ENCODE measurements at places on chromosomes 6 and 20.

DNA sequence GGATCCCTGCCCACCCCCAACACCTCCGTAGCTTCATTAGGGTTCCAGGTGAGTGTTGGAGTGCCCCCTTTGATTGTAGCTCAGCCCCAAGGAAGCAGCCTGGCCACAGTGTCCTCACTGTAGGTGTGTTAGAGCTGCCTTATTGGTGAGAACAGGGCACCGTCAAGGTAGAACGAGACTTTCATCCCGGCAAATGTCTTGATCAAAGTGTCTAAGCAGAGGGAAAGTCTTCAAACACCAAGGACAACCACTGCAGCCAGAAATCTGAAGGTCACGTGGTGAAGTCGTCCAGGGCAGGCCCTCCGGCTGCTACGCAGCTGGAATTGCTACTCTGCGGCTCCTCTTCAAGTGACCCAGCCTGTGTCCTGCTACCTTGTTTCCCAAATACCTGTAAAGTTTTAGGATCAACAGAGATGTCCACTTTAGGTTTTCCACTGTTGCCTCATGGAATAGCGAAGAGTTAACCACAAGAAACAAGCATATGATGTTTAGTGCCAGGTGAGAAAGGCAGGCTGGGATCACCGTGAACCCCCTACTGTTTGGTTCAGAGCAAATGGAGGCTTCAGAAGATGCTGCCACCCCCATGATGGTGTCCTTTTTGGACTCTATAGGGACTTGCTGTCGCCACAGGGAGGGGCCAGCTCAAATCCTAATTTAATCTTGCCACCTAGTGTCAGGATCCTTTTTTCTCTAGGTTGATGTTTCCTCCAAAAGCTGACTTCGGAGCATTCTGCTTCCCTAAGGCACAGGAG, 1.7 kb upstream of the DLL1 start:
- no peak for DNase-seq

GRCh38 chr6:161066511-161066910, 74.9 kb downstream of the MAP3K4 start:
- DNase-seq = no peak

- no peak for DNase-seq
Observed at GRCh38 chr6:35955970-35956369, 35.1 kb upstream of the SRPK1 start.

DNA sequence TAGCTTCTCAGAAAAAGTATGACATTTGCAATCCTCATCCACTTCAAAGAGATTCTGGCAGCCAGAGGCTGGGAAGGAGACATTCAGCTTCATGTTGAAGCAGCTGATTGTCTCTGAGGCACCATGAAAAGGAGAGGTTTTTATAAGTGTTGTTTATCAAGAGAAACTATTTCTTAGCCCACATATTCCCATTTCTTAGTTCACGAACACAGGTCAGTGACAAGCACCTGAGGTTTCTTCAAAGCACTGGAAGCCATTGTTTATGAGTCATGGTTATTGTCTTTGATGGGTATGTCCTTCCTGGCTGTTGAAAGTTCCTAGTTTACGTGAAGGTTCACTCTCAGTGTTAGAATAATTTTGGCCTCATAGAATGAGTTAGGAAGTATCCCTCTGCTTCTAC, 3.0 kb upstream of the DDX43 start:
- DNase-seq = no peak

DNA sequence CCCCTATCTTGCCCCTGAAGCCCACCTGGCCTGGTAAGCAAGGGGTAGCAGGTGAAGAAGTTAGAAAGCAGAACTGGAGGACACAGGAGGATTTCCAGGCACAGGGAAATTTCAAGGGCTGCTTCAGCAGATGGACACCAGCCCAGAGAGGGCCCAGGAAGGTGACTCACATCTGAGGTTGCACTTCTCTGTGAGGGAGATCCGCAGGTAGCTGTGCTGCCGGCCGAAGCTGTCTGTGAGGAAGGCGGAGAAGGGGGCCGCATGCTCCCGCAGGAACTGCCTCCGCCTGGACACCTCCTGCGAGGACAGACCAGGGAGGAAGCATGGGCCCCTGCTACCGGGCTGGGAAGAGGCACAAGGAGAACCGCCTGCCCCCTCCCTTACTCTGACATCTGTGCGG, 7.1 kb downstream of the MOCS1 start:
- DNase-seq = no peak

- no peak for DNase-seq
Observed at GRCh38 chr6:107345393-107345792, 114.0 kb downstream of the PDSS2 start.

DNA sequence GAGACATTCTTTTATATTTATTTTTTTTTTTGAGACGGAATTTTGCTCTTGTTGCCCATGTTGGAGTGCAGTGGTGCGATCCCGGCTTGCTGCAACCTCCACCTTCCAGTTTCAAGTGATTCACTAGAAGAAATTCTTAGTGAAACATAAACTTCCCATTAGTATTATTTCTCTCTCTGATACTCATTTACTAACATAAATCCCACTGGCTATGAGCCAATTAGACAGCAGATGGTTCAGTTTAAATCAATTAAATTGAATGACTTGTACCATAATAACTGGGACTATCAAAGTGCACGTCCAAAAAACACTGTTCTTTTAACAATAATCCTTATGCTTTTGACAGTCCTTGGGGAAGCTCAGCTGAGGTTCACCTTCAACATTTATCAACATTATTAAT, 111.2 kb upstream of the PTCHD4 start:
- no peak for DNase-seq

DNA sequence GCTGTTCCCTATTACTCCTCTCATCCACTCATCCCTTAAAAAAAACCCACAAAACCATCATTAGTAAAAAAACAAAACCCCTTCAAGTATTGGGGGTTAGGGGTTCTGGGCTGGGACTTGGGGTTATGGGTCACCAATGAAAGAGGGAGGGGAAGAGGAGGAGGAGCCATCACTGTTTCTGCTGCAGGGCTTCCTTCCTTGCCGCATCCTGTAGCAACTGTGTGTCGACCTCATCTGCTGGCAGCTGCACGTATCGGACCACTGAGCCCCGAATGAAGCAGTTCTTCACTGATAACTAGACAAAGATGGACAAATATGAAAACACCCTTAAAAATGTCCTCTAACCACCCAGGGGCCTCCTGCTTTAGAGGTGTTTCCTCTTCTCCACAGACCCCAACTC, 2.0 kb upstream of the VARS1 start:
- no peak for DNase-seq

DNA sequence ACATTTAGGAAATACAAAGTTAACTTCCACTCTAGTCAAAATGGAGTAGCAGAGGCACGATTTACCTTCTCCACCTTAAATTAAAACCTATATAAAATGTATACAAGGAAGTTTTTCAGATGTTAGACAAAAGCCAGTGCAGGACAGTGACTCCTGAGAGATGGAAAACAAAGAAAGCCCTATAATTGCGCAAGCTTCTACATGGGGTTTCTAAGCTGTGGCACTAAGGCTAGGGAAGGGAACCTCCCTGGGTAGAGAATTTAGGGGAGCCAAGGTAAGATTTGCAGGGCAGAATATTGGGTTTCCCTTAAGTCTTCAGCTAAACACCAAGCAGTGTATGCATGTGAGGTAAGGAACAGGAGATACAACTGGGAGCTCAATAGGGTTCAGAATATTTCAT, 18.5 kb upstream of the ZC3H12D start:
- DNase-seq = no peak

DNA sequence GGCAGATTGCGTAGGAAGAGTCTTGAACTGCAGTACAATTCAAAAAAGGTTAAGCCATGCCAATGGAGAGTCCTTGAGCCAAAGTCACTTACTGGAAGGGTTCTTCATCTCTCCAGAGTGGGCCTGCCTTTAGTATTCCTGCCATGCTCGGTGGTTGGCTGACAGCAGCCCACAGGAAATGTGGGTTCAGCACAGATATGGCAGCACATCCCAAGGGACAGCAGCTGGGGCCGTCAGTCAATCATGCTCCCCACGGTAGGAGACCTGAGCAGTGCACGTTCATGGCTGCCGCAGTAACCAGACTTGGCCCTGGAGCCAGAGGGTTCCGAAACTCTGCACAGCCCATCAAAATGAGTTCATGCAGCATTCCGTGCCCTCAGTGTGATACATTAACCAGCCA, 63.6 kb upstream of the SIRPA start:
- DNase-seq = no peak

DNA sequence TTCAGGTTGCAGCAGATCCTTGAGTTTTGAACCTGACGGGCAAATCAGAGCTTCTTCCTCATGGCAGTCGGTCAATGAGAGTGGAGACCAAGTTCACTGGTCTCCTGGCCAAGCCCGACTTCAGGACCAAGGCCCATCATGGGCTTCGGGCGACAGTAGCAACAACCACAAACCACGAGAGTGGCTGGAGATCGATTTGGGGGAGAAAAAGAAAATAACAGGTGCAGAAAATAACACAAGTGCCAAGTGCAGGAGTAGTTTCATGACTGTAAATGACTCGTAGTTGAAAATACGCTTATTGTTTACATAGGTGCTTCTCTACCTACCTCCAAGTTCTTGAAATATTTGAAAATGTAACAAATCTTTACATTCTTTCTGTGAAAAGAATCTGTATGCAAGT, 56.1 kb downstream of the DCBLD1 start:
- no peak for DNase-seq

DNA sequence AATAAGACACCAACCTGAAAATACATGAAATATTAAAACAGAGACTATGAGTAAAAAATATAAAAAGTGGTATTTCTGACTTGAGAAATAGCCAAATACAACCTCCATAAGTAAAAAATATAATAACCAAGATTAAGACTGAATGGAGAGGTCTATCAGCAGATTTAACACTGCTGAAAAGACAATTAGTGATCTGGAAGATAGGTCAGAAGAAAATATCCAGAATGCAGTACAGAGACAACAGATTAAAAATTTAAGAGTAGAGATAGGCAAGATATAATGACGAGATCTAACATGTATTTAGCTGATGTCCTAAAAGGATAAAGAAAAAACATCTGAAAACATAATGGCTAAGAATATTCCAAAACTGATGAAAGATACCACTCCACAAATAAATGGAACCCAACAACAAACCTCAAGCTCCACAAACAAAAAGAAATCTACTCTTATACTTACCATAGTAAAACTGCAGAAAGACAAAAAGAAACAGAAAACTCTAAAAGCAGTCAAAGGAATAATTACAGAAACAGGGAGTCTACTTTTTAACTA, 18.8 kb downstream of the ESF1 start:
- no peak for DNase-seq

DNA sequence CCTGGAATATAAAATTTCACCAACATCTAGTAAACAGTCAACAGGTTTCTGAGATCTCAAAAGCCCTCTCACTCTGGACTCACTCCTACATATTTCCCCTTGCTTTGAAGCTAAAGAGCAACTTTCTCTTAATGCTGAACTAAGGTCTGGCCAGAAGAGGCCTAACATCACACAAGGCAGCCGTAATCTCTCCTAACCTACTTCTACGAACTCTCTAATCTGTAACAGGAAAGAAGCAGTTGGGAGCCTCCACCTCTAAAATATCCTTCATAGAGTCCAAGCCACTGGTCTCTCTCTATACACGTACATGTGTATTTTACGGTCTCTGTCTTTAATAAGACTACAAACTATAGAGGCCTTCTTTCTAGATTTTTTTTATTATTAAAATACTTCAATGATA, 72.0 kb downstream of the REV3L start:
- no peak for DNase-seq

- no peak for DNase-seq
Observed at GRCh38 chr6:104326173-104327001, 533.3 kb downstream of the HACE1 start.

DNA sequence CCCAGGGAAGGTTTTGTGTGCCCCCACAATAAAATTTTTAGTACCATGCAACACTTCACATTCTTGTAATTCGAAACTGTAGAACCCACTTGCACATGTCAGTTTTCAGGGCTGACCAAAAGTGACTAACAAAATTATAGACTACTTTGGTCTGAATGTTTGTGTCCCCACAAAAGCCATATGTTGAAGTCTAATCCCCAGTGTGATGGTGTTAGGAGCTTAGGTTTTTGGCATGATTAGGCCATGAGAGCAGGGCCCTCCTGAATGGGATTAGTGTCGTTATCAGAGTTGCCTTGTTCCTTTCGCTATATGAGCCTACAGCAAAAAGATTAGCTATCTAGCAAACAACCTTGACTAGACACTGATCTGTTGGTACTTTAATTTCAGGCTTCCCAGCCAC, 49.0 kb upstream of the TENT5A start:
- DNase-seq = no peak

- DNase-seq = no peak
Observed at GRCh38 chr6:127249621-127250020, 17.0 kb upstream of the RNF146 start.

GRCh38 chr20:58131551-58132142, 96.8 kb downstream of the ANKRD60 start:
- no peak for DNase-seq

DNA sequence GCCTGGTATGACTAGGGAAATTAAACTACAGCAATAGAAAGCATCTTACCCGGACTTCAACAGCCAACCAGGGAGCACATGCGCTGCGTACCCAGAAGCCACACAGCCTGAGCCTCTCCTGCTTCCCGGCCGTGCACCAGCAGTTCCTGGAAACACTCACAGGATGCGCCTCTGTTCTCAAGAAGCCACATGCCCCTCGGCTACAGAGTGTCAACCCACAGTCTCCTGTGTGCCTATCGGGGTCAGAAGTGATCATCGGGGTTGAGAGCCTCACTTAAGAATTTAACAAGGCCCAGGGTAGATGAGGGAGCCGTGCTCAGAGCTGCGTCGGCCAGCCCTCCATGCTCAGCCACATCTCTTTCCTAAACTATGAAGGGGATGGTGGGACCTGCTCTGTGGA, 147.2 kb upstream of the GGTLC1 start:
- no peak for DNase-seq

- no peak for DNase-seq
Observed at GRCh38 chr6:35262596-35262995, 3.1 kb downstream of the ZNF76 start.

DNA sequence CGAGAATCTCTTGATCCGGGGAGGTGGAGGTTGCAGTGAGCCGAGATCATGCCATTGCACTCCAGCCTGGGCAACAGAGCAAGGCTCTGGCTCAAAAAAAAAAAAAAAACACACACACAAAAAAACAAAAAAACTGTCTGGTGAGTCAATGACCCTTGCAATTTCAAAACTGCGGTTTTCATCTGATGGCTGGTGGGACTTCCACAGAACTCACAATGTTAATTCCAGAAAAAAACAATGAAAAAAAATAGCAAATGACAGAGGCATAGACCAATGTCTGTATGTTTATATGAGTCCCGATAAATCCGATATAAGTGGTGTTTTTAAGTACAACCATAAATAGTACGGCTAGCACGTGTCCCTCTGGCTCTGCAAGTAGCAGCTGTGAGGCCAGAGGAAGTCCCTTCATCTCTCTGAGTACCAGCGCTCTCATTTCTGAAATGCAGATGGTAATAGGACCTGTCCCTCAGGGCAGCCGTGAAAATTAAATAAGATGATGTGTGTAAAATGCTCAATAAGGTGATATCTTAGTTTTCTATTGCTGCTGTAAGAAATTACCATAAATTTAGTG, 21.9 kb upstream of the PTPN1 start:
- DNase-seq = no peak
